HCT116 (cell line): ENCODE measurements at places on chromosomes 6 and 20. TPM values are rescaled to one million over a fixed set of nuclear protein-coding genes. Genes with fewer than 3 reads are reported as not detected.

TMEM217 gene
- total RNA-seq = 0.98 TPM

FNDC1 gene
- total RNA-seq = 0.07 TPM

ABHD16B gene
- not detected for total RNA-seq

CBLN4 gene
- not detected for total RNA-seq

CDSN gene
- 0.12 TPM for total RNA-seq

DNA sequence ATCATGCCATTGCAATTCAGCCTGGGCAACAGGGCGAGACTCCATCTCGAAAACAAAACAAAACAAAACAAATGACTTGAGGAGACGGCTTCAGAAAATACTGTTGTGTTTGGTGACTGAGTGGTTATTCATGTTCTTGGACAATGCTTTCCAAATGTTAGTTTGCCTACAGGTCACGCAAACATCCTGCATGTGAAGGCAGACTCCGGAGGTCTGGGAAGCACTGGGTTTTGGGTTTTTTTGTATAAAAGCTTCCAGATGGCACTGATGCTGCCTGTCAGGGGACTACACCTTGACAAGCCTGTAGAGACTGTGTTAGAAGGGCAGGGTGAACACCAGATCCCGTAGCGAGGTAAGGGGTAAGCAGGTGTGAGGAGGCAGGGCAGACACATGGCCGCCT, 81.7 kb downstream of the THBS2 start:
- peaks cover 70% of the 10 kb centered on the region for H3K4me1 ChIP-seq
- H3K27me3 ChIP-seq = no peaks in the 10 kb centered on the region
- H3K27ac ChIP-seq = no peak overlapping the region
- no peak overlapping the region for H3K4me3 ChIP-seq
- DNase-seq = no peak

GRCh38 chr20:50456452-50457324, 53.5 kb upstream of the PTPN1 start:
- H3K4me1 ChIP-seq = peaks cover 10% of the 10 kb centered on the region
- no peak overlapping the region; the same call in 1 of the 2 replicates for H3K27ac ChIP-seq
- no peak for DNase-seq

DNA sequence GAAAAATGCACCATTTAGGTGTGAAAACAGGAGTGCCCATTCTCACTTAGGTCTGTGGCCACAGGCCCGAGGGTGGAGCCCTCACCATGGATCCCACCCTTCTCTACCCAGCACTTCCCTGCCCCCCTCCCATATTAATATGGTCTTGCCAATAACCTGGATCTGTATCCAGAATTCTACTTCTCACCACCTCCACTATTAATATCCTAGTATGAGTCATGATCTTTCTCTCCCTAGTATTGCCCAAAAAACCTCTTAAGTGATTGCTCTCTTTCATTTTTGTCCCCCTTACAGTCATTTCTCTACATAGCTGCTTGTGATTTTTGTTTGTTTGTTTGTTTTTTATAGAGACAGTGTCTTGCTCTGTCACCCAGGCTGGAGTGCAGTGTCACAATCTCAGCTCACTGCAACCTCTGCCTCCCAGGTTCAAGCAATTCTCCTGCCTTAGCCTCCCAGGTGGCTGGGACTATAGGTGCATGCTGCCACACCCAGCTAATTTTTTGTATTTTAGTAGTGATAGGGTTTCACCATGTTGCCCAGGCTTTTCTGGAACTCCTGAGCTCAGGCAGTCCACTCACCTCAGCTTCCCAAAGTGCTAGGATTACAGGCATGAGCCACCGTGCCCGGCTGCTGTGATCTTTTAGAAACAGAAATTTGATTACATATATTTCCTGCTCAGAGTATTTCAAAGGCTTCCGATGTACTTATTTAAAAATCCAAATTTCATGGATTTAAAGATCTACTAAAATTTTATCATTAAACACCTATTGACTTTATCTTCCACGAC, 24.5 kb upstream of the TRDN start:
- no peaks in the 10 kb centered on the region for H3K4me1 ChIP-seq
- H3K27me3 ChIP-seq = no peaks in the 10 kb centered on the region
- no peak for DNase-seq
- H3K36me3 ChIP-seq = no peaks in the 10 kb centered on the region
- H3K27ac ChIP-seq = no peak overlapping the region

DNA sequence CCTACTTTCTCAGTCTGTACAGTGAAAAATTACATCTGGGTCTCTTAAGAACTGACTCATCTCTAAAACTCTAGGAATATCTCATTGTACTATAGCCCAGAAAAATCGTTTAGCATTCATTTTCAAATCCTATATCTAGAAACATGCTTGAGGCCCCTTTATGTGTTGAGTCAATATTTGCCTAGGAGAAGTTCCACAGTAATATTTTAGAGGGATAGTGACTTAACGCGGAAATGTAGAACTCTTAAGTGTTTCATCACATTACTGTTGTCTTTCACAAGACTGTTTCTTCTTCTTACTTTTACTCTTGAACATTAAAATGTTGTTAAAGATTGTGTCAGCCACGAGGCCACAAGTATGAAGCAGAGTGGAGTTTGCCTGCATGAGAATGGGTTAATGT, 23.0 kb upstream of the MYLIP start:
- DNase-seq = no peak
- H3K4me1 ChIP-seq = no peaks in the 10 kb centered on the region
- no peaks in the 10 kb centered on the region for H3K36me3 ChIP-seq
- no peak overlapping the region for H3K4me3 ChIP-seq

GRCh38 chr6:39388606-39389483, 66.3 kb upstream of the KCNK16 start:
- no peaks in the 10 kb centered on the region for H3K36me3 ChIP-seq
- peaks cover 72% of the 10 kb centered on the region for H3K27me3 ChIP-seq
- DNase-seq = no peak
- H3K4me1 ChIP-seq = no peaks in the 10 kb centered on the region

GRCh38 chr6:16671302-16672289, 89.7 kb downstream of the ATXN1 start:
- no peak overlapping the region for H3K27ac ChIP-seq
- DNase-seq = no peak
- H3K4me1 ChIP-seq = peaks cover 44% of the 10 kb centered on the region
- no peaks in the 10 kb centered on the region for H3K36me3 ChIP-seq
- no peaks in the 10 kb centered on the region for H3K27me3 ChIP-seq

DNA sequence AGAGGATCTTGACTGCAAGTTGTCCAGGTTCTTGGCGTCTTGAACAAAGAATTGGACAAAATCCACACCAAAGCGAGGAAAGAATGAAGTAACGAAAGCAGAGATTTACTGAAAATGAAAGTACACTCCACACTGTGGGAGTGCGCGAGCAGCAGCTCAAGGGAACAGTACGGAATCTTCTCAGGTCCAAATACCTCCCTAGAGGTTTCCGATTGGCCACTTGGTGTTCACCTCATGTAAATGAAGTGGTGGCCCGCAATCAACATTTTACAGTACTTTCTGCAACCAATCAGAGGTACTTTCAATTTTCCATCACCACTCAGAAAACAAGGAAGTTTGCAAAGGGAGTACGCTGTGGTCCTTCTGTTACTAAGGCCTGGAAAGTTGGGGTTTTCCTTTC, 122.4 kb downstream of the PTPRK start:
- H3K27ac ChIP-seq = no peak overlapping the region
- no peaks in the 10 kb centered on the region for H3K27me3 ChIP-seq
- no peaks in the 10 kb centered on the region for H3K4me1 ChIP-seq
- DNase-seq = no peak
- no peak overlapping the region for H3K4me3 ChIP-seq
- no peaks in the 10 kb centered on the region for H3K36me3 ChIP-seq

- DNase-seq = no peak
- no peaks in the 10 kb centered on the region for H3K36me3 ChIP-seq
- no peak overlapping the region for H3K4me3 ChIP-seq
- no peaks in the 10 kb centered on the region for H3K27me3 ChIP-seq
Observed at GRCh38 chr20:64114356-64114971, 7.1 kb upstream of the NPBWR2 start.

- DNase-seq = no peak
- no peak overlapping the region for H3K27ac ChIP-seq
- no peak overlapping the region for H3K4me3 ChIP-seq
Observed at GRCh38 chr6:228881-229651, 63.2 kb upstream of the DUSP22 start.
